Stimulated activated CD4-positive, alpha-beta T cell treated with anti-CD3 and anti-CD28 coated beads, TNF-alpha, amount 100 ng/mL, for 1 hour (primary cell): ENCODE measurements at places on chromosomes 13 and 19.

- no peak for DNase-seq
Measured at GRCh38 chr19:29622166-29623070, 16.3 kb downstream of the POP4 start.

GRCh38 chr13:34738254-34738992 lies 203.6 kb upstream of the NBEA start:
- no peak for DNase-seq

DNA sequence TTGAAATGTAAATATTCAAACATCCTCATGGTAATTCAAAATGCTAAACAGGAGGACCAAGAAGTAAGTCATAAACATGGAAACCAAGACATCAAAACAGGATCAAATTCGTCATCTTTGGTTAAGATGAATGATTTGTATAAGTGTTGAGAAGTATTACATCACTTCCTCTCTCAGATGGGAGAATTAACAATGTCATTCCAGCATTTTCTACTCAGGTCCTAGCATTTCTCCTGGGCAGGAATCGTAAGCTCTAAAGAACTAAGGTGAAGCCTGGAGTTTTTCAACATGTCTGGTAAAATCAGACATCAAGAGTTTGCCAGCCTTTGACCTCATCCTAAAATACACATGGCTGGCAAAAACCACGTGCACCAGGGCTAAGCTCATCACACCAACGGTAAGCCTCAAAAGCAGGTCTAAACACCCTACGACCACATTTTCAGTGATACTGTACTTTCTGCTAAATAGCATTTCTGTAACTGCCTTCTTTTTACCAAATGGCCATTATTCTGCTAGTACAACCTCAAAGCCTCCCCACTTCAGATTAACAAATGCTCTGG lies 24.8 kb downstream of the RANBP3 start:
- DNase-seq = no peak

DNA sequence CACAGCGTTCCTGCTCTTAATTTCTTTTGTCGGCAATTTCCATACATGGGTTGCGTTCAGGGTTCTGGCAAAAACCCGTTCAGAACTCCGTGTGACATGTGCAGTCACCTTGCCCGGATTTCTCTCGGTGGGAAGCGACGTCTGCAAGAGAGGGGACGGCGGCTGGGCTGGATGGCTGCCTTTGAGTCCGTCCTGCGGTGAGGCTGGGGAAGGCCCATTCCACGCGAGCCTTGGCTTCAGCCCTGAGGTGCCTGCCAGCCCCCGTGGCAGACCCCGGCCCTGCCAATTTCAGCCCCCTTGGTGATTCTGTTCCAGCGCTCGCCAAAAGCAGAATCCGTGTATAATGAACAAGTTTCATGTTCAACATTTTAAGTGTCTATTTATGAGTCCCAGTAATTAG lies 72.6 kb upstream of the TSHZ3 start:
- no peak for DNase-seq
